Forelimb muscle (tissue), 1 donor: ENCODE measurements at places on chromosomes 4 and X. TPM values are rescaled to one million over a fixed set of nuclear protein-coding genes. Genes with fewer than 3 reads are reported as not detected.

DNA sequence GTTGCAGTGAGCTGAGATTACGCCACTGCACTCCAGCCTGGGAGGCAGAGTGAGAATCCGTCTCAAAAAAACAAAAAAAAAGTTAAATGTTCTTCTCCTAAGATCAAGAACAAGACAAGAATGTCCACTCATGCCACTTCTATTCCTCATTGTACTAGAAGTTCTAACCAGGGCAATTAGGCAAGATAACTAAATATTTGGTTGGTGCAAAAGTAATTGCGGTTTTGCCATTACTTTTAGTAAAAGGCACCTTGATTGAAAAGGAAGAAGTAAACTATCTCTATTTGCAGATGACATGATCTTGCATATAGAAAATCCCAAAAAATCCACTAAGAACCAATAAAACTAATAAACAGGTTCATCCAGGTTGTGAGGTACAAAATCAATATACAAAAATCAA is 24.0 kb upstream of the SLC7A3 start:
- no peak for DNase-seq

SSX1 gene
- not detected for polyA plus RNA-seq

P2RY10 gene
- 0.62 TPM for polyA plus RNA-seq

- no peak for DNase-seq
Measured at GRCh38 chr4:163804001-163804400, 309.5 kb downstream of the TMA16 start.

- DNase-seq = no peak
Measured at GRCh38 chr4:105162123-105162796, 15.6 kb downstream of the TET2 start.

GRCh38 chrX:46461660-46462191 is 83.5 kb downstream of the ZNF674 start:
- no peak for DNase-seq

- peak; percentile 88 for DNase-seq
Measured at GRCh38 chr4:184355111-184355604, 119.2 kb downstream of the IRF2 start.

FDCSP gene
- polyA plus RNA-seq = 1.5 TPM

GRCh38 chr4:51901363-51901762 is 58.4 kb downstream of the DCUN1D4 start:
- no peak for DNase-seq

DNA sequence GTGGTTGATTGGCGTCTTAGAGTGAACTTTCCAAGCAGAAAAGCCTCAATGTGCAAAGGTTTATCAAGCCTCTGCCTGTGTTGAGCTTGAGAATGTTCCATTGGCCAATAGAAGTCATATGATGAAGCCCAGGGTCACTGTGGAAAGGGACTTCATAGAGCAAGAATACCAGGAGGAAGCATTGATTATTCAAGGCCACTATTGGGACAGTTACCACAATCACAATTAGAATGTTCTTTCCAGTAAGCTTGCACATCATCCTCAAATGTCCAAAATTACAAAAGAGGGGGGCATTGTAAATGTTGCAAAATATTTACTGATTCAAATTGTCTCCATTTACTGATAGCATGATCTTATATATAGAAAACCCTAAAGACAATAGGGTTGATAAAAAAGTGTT is 32.9 kb upstream of the NDP start:
- DNase-seq = no peak

GRCh38 chr4:151315212-151315886 is 10.1 kb downstream of the SH3D19 start:
- DNase-seq = no peak

CCNQ gene
- 15.6 TPM for polyA plus RNA-seq

CYTL1 gene
- 6.4 TPM for polyA plus RNA-seq

- no peak for DNase-seq
Measured at GRCh38 chrX:10015355-10015722, 48.2 kb downstream of the CLDN34 start.

DCAF12L1 gene
- polyA plus RNA-seq = 1.9 TPM

POLN gene
- polyA plus RNA-seq = 3.0 TPM

GRCh38 chrX:136163689-136164088 is 16.4 kb downstream of the FHL1 start:
- no peak for DNase-seq

ARMCX1 gene
- polyA plus RNA-seq = 93.8 TPM

DNA sequence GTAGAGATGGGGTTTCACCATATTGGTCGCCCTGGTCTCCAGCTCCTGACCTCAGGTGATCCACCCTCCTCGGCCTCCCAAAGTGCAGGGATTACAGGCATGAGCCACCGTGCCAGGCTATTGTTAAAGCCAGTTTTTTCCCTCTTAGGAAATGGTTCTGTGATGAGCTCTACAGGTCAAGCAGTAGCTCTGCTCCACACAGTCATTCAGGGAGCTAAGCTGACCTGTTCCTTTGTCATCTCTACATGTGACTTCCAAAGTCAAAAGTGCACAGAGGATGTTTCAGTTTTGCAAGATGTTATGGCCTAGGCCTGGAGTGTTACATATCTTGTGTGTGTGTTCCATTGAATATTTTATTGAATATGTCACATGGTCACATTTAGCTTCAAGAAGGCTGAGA is 11.4 kb downstream of the MCUB start:
- DNase-seq = no peak

GRCh38 chr4:95672811-95673210 is 124.0 kb upstream of the UNC5C start:
- DNase-seq = no peak

- no peak for DNase-seq
Measured at GRCh38 chrX:150574559-150575418, 6.4 kb downstream of the MTM1 start.

DNA sequence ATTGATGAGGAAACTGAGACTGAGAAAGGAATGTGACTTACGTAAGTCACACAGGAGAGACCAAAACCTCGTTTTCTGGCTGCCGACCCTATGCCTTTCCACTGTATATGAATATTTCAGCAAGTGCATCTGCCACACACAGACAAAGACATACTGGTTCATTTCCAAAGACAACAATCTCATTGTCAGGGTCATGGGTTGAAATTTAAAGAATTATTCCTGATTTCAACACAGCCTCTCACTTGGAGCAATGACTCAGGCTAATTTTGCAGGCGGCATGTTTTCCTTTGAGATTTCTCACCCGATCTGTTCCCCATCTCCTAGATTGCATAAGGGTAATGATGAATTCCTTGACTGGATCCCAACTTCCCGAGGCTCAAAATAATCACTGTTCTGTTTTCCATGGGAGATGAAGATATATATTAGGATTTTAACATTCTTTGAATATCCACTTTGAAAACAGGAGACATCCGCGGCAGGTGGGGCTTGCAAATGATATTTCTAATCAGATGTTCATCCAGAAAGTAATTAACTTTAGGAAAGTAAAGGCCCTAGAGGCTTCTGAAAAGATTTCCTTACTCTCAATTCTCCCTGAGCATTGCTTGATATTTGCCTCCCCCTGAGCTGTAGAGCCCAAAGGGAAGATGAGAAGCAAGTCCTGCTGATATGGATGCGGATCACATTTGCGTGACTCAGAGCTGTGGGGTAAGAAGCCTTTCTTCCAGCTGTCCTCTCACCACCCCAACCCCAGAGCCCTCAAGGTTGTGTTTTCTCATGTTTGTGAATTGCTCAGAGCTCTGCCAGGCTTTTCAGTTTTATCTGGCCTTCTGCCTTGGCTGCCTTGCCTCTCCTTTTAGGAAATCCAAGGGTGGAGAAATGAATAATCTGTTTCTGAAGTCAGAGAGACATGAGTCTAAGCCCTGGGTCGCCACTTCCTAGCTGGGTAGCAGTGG is 361.1 kb upstream of the BOD1L1 start:
- no peak for DNase-seq

- no peak for DNase-seq
Measured at GRCh38 chr4:1866189-1866661, 5.0 kb upstream of the NSD2 start.

NHS gene
- 1.4 TPM for polyA plus RNA-seq

GRCh38 chr4:183807420-183808096 is 97.5 kb upstream of the STOX2 start:
- no peak for DNase-seq

- DNase-seq = no peak
Measured at GRCh38 chr4:1759170-1759817, 33.8 kb upstream of the FGFR3 start.

C1GALT1C1 gene
- polyA plus RNA-seq = 12.7 TPM

IQCM gene
- polyA plus RNA-seq = not detected

OPN1MW3 gene
- not detected for polyA plus RNA-seq

- no peak for DNase-seq
Measured at GRCh38 chrX:102546828-102547493, 30.4 kb upstream of the TMSB15A start.
